ENCODE measurements at places on chromosomes 1 and 21.

DNA sequence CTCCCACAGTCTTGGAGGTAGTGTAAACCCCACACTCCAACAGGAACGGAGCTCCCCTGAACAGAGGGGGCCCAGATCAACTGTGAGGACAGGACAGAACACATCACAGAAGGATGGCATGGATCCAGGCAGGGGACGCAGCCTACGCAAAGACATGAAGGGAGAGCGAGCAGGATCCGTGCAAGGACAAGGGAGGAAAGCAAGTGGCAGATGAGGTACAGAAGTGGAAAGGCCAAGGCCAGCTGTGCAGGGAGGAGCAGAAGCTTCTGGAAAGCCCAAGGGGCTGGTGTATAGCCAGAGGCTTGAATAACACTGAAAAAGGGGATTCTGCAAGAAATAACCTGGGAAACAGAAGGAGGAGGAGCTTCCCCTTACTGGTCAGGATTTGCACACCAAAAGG is 81.2 kb downstream of the SIPA1L2 start:
- DNase-seq: no peak

DNA sequence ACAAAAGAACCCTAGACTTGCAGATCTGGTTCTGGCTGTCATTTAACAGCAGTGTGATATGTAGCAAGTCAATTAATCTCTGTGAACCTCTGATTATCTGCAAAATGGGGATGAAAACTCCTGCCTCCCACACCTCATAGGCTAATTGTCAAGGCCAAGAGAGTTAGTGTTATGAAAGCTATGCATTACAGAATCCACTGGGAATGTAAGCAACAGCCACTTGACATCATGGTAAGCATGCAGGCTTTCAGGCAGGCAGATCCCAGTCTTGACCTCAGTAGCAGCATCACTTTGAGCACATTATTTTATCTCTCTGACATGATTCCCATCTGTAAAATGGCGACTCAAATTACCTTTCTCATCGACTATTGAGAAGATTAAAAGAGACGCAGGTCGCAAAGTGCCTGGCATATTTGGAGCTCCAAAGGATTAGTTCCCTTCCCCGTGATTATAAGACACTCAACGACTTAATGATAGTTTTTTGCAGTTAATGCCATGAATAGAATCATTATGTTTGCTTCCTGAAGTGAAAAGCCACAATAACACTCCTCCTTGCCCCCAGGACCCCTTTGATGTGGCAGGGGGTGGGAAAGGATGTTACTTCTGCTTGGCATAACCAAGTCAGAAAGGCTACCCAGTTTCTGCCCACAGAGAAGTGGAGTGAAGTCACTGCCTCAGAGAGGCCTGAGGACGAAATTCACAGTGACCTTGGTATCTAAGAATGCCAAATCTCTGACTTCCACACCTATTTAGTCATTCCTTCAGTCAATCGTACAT is 273.0 kb upstream of the NFIA start:
- no peak for DNase-seq

GRCh38 chr1:51952638-51953037 is 37.9 kb downstream of the RAB3B start:
- no peak for DNase-seq

GRCh38 chr1:109630898-109631512 is 11.4 kb downstream of the AMPD2 start:
- no peak for DNase-seq

- DNase-seq: no peak
Measured at GRCh38 chr1:173717238-173717637, 2.5 kb downstream of the KLHL20 start.

- DNase-seq: no peak
Measured at GRCh38 chr1:175090780-175091179, 23.1 kb downstream of the TNN start.

DNA sequence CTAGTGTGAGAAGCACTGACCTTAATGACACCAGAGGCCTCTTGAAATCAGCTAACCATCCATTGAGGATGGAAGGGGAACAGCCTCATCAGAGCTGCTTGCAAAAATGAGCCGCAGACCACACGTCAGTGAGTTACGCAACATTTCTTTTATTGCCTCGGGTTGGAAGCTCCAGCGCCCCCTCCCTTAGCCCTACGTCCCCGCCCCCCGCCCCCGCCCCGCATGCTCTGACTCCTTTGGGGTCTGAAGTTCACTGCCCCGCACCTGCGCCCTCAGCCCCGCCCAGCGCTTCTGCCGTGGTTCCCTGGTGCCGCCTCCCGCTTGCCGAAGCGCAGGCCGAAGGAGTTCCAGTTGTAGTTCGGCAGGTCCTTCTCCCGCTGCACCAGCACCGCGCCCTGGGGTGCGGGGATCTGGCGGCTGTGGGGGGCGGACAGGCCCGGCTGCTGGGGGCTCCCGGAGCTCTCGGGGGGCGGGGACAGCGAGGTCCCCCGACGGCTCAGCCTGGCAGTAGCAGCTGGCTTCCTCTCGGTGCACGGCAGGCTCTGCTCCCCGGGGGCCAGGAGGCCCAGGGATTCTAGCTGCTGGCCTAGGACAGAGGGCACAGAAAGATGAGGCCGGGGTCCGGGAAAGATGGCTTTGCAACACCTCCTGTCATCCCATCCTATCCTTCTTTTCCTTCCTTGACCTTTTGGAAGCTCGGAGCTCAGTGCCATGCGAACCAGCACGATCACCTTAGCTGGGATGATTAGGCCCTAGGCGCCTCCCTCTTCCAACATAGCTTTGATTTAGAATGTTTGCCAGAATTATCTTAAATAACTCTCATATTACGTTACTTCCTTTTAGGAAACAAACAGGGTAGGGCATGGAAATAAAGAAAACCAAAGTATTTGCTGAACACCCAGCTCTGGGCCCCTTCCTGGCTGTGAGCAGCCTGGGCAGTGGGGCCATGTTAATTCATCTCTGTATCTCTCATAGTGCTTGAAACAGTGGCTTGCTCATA is 5.8 kb downstream of the KISS1 start:
- DNase-seq: no peak

- peak; percentile 83 for DNase-seq
Measured at GRCh38 chr1:26336477-26337205, 17.3 kb downstream of the CRYBG2 start.

DNA sequence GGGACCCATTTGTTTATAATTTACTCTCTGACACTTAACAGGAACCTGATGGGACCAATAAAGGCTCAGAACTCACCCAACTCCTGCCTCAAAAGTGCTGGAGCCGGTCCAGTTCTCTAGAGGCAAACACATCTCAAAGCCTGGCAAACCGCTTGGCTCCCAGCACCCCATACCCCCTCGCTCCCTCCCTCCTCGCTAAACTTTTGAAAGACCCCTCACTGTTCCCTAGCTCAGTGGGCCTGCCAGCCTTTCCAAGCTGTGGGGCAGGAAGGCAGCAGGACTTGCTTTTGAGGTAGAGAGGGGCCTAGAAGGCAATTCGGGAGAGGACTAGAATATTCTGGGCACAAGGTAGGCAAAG is 40.2 kb downstream of the PAX7 start:
- DNase-seq: no peak

DNA sequence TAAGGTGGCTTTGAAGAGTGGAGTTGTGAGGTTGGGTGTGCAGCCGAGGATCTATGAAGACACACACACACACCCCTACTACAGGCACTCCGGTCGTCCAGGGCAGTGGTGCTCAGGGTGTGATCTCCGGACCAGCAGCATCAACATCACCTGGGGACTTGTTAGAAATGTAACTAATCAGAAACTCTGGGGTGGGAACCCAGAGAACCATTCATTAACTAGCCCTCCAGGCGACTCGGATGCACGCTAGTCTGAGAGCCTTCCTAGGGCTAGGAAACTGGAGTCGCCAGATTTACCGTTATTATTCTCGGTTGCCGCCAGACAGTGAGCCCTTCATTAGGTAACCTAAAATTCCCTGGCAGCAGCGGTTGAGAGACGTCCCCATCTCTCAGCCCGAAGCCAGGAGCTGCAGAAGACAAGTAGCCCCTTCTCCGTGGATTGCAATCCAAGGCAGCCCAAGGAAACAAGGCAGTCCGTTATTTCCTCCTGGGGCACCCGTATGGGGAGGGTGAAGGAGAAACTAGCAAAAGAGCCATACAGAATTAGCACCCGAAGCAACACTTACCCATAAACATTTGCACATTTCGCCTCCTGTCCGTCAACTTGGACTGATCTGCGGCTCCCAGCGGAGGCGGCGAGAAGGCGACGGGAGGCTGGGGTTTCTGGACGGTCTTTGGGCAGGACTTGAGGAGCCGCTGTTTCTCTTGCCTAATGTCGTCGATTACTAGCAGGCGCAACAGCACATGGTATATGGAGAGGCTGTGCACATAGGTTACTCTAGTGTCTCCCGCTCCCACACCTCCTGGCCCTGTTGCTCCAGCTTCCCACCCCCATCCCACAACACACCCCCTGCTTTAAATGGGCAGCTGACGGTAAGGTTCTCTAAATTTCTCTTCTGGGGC is 2.9 kb upstream of the CCN1 start:
- no peak for DNase-seq

GRCh38 chr1:160800645-160801408 is 4.9 kb downstream of the LY9 start:
- DNase-seq: no peak

DNA sequence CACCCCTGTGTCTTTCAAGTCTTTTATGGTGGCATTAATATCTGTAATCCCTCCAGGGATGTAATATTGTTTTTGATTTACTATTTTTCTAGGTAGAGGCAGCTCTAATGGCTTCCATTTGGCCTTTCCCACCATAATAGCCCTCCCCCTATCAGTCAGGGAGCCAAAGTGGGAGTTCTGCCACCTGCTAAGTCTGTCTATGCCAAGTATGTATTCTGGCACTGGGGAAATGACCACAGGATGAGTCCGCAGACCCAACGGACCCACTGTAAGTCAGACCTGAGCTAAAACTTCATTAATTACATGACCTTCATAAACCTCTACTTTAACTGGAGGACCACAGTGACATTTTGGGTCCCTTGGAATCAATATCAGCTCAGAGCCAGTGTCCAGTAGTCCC is 77.1 kb downstream of the GBP6 start:
- no peak for DNase-seq

DNA sequence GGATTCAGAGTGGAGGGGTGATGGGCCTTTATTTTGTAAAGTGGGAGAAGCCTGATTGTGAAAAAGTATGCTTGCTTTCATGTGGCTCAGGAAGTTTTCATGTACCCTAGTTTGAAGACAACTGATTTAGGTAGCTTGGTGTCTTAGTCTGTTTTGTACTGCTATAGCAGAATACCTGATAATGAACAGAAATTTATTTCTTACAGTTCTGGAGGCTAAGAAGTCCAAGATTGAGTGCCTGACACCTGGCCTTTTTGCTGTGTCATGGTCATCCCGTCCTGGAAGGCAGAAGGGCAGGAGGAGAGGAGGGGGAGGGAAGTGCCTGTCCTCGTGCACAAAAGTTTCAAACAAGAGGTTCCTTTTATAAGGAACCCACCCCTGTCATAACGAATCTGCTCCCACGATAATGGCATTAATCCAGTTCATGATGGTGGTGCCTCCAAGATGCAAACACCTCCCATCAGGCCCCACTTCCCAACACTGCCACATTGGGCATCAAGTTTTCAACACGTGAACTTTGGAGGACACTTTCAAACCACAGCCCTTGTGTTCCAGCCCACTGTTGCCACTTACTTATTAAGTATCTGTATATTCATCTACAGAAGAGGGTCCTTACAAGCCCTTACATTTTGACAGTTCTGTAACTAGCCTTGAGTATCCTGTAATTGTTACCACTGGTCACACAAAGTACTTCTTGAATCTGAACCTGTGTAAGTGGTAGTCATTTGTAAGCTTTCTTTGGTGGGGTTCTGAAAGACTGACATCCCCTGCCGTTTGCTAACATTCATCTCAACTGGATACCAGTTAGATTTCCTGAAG is 9.5 kb downstream of the UCK2 start:
- DNase-seq: no peak

GRCh38 chr1:8461351-8462110 is 143.6 kb downstream of the SLC45A1 start:
- no peak for DNase-seq

GRCh38 chr1:1875932-1876331 is 15.0 kb downstream of the GNB1 start:
- DNase-seq: no peak

GRCh38 chr1:147216124-147216523 is 9.0 kb downstream of the FMO5 start:
- no peak for DNase-seq

GRCh38 chr1:230622151-230622550 is 20.1 kb upstream of the COG2 start:
- no peak for DNase-seq

DNA sequence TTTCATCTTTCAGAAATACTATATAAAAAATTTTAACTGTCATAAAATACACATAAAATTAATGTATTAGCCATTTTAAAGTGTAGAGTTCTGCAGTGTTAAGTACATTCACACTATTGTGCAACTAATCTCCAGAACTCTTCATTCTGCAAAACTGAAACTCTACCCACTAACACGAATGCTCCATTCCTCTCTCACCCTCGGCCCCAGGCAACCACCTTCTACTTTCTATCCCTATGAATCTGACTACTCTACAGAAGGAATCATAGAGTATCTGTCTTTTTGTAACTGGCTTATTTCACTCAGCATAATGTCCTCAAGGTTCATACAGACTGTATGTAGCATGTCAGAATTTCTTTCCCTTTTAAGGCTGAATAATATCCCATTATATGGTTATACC is 43.4 kb downstream of the LTN1 start:
- DNase-seq: no peak

- DNase-seq: no peak
Measured at GRCh38 chr1:217929213-217929885, 298.2 kb downstream of the SPATA17 start.

DNA sequence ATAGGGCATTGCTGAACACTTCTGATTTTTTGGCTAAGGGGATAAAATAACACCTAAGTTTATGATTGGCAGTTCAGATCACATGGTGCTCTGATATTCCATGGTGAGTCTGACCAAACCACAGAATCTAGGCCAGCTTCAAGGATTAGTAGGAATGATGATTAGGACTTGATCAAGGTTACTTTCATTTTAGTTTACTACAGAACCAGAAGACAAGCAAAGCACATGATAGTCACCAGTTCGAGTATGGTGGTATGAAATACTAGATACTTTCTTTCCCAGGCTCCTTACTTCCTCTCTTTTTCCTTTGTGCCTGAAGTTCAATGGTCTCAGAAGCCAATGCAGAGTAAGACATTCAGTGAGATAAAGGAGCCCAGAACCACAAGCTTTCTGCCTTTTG is 26.6 kb downstream of the S100A10 start:
- no peak for DNase-seq

- DNase-seq: no peak
Measured at GRCh38 chr1:26579681-26580111, 50.1 kb downstream of the RPS6KA1 start.

GRCh38 chr1:56389813-56390212 is 189.6 kb downstream of the PLPP3 start:
- no peak for DNase-seq

- no peak for DNase-seq
Measured at GRCh38 chr1:223815020-223815853, 30.5 kb downstream of the TP53BP2 start.

Measured in activated gamma-delta T cell treated with Interleukin-2 at 50 U/mL for 16 hours (primary cell).